ENCODE measurements at places on chromosomes 12 and 14.

- no peak for DNase-seq
Measured at GRCh38 chr12:1852076-1852475, 31.7 kb downstream of the LRTM2 start.

DNA sequence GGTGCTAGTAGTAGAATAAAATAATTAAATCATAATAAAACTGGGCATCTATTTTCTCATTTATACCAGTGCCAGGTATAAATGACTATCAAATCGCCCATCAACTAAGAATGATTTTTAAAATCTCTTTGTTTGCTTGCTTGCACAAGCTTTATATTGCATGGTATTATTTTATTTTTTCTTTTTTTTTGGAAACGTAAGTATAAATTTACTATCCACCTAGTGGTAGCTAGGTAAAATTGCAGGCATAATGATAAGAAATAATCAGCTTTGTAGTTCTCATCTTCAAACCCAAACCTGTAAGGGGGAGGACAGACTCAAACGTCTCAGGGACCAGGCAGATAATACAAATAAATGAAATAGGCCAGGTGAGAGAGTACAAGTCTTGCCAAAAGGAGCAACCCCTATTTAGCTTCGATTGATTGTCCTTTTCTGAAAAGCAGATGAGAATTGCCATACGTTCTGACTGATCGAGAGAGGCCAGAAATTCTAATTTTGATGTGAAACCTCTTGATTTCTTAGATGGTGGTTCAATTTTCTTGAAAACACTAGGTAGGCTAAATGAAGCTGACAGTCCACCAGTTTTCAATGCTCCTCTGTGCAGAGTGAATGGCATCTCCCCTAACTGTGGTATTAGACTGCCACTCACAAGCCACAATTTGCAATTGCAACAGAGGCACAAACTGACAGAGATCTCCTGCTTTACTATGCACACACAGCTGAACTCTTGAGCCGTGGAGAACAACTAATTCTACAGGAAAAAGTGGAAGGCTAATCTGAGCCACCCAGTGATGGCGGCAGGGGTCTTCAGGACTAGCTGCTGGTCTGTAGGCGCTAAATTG is 189.3 kb downstream of the DACT1 start:
- DNase-seq = no peak

GRCh38 chr12:57574795-57575194 is 16.2 kb upstream of the PIP4K2C start:
- DNase-seq = no peak

- no peak for DNase-seq
Measured at GRCh38 chr14:60357551-60358149, 108.6 kb downstream of the PPM1A start.

DNA sequence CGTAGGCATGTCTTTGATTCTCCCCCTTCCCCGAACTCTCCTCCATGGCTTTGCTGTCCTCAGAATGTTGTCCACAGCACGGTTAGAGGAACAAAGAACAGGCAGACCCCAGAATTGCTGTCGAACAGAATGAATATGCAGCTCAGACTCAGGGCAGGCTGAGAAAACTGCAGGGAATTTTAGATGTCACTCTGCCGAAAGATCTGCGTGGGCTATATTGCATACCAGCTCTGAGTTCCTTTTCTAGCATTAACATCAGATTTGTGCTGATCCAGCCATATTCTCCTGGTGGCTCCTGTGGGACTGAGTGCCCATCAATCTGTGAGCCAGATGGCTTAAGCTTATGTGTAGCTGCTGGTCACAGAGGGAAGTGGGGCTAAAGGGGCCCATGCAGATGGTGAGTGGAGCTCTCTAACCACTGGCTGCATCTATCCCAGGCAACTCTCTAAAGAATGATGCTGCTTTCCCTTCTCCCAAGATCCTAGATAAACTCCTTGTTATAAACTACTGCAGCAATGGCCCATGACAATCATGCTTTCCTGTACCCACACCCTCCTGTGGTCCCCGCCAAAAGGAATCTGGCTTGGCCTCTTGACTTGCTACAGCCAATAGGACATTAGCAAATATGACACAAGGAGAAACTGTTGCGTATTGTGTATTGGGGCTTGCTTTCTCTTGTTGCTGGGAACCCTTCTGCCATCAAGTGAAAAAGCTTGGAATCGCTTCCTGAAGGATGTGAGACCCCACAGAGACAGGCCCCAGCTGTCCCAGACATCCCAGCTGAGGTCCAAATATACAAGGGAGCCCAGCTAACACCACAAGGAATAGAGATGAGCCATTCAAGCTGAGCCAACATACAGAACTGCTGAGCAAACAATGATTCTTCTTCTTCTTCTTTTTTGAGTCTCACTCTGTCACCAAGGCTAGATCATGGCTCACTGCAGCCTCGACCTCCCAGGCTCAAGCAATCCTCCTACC is 101.3 kb downstream of the FOXN3 start:
- no peak for DNase-seq

DNA sequence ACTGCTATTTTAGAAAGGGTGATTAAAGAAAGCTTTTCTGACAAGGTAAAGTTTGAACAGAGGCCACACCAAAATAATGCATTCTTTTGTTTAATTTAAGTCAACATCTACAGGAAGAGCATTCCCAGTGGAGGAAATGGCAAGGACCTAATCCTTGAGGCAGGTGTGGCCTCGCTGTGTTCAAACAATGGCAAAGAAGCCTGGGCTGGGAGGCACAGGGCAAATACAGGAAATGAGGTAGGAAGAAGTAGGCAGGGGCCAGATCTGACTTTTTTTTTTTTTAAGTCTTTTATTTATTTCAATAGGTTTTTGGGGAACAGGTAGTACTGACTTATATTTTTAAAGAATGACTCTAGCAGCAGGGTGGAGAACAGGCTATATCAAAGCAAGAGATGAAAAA is 53.5 kb downstream of the ARMH4 start:
- DNase-seq = no peak

- DNase-seq = no peak
Measured at GRCh38 chr14:98369344-98369743, 902.7 kb downstream of the BCL11B start.
